ENCODE measurements at places on chromosomes 16 and 17. TPM values are rescaled to one million over a fixed set of nuclear protein-coding genes. Genes with fewer than 3 reads are reported as not detected.

DNA sequence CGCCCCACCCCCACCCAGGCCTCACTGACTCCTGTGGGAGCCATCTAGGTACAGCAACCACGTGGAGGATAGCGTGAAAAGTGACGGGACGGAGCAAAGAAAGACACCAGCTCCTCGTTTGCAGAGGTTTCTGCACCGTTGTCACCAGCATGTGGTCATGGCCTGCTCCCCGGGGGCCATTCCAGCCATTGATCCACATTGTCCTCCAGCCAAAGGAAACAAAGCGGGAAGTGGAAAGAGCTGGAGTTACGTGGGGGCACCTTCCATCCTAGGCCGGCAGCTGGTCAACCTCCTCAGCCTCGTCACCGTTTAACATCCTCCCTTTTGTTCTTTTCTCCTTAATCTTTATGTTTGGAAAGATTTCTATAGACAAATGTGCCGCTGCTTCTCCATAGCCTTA lies 153.7 kb downstream of the RPTOR start:
- no peak for DNase-seq

PRSS22 gene
- total RNA-seq, result not detected

GRCh38 chr17:3502466-3502865 lies 26.7 kb downstream of the ASPA start:
- no peak for DNase-seq

PSMD3 gene
- 66.5 TPM for total RNA-seq

DNA sequence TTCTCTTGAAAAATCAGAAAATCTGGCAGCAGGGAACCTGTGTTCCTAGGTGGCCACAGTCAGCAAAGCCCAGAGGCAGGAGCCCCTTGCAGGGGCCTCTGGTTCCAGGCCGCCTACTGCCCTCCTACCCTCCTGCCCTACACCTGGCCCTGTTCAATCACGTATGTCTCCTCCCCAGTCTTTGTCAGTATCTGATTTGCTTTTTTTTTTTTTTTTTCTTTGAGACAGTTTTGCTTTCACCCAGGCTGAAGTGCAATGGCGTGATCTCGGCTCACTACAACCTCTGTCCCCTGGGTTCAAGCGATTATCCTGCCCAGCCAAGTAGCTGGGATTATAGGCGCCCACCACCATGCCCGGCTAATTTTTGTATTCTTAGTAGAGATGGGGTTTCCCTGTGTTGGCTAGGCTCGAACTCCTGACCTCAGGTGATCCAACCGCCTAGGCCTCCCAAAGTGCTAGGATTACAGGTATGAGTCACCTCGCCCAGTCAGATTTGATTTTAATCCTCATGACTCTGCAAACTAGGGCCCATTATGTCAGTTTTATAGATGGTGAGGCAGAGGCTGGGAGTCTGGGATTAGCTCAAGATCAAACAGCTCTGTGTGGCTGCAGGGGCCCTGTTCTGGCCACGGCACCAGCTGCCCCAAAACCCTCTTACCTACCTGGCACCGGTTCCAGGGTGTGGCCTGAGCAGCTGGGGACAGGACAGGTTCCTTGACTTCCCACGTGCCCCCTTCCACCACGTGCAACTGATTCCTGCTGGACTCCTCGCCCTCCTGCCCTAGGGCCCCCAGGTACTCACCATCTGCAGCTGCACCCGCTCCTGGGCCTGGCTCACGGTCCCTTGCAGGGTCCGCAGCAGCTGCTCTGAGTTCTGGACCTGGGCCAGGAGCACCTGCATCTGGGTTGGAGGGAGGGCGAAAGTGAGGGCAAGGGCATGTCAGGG lies 14.7 kb downstream of the RABEP2 start:
- no peak for DNase-seq

DNA sequence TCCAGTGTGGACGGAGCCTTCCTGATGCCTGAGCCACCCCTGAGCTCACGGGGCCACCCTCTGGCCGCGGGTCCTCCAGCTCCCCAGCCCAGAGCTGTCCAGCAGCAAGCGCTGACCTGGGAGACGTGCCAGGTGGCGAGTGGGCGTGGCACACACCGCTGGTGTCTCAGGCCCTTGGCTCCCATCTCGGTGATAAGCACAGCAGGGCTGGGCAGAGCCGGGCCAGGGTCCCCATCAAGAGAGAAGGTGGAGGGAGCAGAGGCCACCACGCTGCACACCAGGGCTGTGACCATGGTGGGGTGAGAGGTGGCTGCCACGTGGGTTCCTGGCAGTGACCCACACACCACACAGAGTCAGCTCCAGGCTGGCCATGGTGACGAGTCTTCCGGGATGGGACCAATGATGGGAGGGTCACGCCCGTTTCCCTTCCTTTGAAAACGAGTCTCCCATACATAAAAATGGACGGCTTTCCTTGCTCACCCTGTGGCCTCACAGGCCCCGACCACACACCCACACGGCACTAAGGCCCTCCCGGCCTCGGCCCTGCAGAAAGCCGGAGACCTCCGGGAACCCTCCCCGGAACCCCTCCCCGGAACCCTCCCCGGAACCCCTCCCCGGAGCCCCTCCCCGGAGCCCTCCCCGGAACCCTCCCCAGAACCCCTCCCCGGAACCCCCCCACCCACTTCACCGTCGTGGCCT lies 16.8 kb downstream of the UTS2R start:
- no peak for DNase-seq

- peak; percentile 95 for DNase-seq
Measured at GRCh38 chr17:76497979-76498875, 3.0 kb downstream of the RHBDF2 start.

- DNase-seq, result no peak
Measured at GRCh38 chr17:44754276-44754675, 4.5 kb upstream of the ADAM11 start.

EVPLL gene
- total RNA-seq, result not detected

PRPF8 gene
- total RNA-seq, result 63.5 TPM

TNFRSF17 gene
- total RNA-seq, result not detected
